Hematopoietic multipotent progenitor cell treated with erythropoietin and hydrocortisone succinate and interleukin-3 and kit ligand, for 4 days (in vitro differentiated cells): ENCODE measurements at places on chromosomes 16 and 17.

DNA sequence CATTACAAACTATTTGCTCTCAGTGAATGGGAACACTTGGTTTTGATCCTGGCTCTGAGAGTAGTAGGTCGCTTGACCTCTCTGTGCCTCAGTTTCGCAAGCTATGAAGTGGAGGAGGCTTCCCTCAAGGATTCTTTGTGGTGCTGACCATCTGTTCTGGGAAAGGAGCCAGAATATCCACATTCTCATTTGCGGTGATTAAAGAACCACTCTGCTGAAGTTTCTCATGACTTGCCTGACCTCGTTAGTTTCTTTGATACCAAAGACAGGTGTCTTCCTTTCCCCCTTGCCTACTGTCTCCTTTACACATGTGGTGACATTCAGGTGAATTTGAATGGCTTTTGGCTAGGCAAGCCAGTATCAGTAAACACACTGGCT, 116.0 kb downstream of the SNX29 start:
- no peak for DNase-seq

- no peak for DNase-seq
Observed at GRCh38 chr16:74633686-74634085, 26.8 kb upstream of the GLG1 start.

GRCh38 chr17:42677012-42677857, 441 bp upstream of the PLEKHH3 start:
- DNase-seq = peak; percentile 100

GRCh38 chr16:69830534-69831211, 68.5 kb downstream of the WWP2 start:
- DNase-seq = no peak

- DNase-seq = peak; percentile 56
Observed at GRCh38 chr17:8941520-8941919, 24.0 kb downstream of the PIK3R5 start.

- DNase-seq = no peak
Observed at GRCh38 chr16:497258-497657, 30.3 kb upstream of the CAPN15 start.

DNA sequence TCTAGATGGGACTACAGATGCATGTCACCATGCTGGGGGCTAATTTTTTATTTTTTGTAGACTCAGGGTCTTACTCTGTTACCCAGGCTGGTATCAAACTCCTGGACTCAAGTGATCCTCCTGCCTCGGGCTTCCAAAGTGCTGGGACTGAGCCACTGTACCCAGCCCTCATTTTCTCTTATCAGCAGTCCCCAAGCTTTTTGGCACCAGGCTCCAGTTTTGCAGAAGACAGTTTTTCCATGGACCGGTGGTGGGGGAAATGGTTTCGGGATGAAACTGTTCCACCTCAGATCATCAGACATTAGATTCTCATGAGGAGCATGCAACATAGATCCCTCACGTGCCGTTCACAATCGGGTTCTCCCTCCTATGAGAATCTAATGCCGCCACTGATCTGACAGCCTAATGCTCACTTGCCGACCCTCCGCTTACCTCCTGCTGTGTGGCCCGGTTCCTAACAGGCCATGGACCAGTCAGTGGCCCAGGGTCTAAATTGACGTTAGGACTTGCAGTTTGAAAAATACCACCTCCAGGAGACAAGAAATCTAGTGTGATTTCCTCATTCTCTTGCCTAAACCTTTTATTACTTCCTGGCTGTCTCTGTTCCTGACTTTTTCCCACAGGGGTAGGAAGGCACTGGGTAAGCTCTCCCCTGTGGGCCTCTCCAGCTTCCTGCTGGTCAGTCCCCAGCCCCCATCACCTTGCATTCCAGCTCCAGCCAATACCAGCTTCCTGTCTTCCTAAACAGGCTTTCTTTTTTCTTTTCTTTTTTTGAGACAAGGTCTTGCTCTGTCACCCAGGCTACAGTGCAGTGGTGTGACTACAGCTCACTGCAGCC, 9.3 kb upstream of the CNP start:
- peak; percentile 42 for DNase-seq

DNA sequence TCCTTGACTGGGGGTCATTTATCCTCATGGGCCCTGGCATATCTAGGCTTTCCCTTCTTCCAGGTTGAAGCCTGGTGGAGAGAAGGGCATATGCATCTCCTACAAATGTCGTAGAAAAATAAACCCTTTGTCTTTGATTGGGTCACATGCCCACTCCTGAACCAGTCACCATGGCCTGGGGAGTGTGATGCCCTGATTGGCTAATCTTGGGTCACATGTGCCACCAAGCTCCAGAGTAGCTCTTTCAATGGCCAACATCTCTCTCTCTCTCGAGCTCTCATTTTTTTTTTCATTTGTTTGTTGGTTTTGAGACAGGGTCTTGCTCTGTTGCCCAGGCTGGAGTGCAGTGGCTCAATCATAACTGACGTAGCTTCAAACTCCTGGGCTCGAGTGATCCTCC, 5.6 kb upstream of the XPO6 start:
- no peak for DNase-seq

DNA sequence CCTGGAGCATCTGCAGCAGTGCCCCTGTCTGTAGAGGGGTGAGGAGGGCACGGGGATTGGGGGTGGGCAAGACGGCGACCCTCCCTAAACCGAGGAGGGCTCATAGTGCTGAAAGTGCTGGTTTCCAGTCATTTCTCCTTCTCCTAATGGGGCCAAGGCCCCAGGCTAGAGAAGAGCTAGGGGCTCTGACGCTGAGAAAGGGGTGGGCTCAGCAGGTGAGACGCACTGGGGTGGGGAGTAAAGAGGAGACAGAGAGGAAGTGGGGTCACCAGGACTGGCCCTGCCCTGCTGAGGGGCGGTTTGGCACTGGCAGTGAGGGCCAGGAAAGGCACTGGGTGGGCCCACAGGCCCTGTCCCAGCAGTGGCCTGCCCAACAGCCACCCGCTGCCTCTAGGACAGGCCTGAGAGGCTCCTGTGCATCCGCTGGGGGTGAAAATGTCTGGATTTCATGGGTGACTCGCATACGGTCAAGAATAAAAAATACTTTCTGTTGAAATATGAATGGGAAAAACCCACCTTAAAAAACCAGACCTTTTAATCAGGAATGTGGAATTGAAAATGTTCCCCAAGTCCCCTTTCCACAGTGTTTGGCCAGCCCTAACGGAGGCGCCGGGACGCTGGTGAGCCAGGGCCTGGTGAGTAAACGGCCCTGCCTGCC, 122.4 kb upstream of the SMURF2 start:
- no peak for DNase-seq

DNA sequence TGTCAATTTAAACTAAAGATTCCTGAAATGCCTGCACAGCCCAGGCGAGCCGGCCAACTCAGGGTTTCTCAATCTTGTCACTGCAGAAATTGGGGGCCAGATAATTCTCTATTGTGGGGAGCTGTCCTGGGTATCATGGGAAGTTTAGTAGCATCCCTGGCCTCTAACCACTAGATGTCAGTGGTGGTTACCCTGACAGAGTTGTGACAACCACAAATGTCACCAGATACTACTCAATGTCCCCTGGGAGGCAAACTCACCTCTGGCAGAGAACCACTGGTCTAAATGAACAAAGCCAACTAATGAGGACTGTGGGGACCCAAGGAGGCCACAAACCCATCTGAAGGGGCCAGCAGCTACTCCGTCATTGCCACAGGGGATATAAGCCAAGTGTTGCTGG, 90.9 kb downstream of the MYH11 start:
- peak; percentile 86 for DNase-seq

GRCh38 chr17:57328109-57328882, 72.0 kb downstream of the MSI2 start:
- no peak for DNase-seq

GRCh38 chr16:55592306-55592705, 25.8 kb downstream of the CAPNS2 start:
- peak; percentile 69 for DNase-seq

GRCh38 chr16:54462151-54462651, 175.6 kb upstream of the IRX3 start:
- no peak for DNase-seq

- DNase-seq = no peak
Observed at GRCh38 chr17:71850812-71851211, 270.0 kb upstream of the SOX9 start.

DNA sequence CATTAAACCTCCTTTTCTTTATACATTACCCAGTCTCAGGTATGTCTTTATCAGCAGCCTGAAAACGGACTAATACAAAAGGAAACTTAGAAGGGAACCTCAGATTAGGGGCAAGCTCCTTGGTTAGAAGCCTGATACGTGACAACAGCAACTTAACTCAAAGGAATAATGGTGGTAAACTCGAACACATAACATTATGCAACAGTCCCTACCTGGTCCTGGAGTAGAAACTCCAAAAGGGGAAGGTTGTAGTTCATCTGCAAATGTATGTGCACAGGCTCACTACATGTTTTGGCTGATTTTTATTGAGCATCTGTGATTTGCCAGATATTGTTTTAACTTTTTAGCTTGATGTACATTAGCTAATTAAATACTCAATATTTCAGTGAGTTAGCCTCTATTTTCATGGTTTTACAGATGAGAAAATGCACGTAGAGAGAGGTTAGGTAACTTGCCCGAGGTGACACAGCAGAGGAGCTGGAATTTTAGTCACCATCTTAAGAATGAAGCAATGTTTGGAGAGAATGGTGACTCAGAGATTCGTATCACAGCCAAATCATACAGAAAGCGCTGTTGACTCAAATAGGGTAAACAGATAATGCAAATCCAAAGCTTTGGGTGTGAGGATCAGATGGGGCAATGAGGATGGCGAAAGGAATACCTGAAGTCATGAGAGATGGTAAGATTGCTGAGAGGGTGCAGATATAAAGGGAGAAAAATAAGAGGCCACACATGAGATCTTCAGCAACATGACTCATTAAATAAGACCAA, 194.9 kb upstream of the RBFOX1 start:
- no peak for DNase-seq

- DNase-seq = peak; percentile 88
Observed at GRCh38 chr17:35432176-35433074, at the start of gene SLFN12. SLFN12 (minus strand) TSS chr17:35432500; CDS start chr17:35423028, 9,472 bp downstream.

DNA sequence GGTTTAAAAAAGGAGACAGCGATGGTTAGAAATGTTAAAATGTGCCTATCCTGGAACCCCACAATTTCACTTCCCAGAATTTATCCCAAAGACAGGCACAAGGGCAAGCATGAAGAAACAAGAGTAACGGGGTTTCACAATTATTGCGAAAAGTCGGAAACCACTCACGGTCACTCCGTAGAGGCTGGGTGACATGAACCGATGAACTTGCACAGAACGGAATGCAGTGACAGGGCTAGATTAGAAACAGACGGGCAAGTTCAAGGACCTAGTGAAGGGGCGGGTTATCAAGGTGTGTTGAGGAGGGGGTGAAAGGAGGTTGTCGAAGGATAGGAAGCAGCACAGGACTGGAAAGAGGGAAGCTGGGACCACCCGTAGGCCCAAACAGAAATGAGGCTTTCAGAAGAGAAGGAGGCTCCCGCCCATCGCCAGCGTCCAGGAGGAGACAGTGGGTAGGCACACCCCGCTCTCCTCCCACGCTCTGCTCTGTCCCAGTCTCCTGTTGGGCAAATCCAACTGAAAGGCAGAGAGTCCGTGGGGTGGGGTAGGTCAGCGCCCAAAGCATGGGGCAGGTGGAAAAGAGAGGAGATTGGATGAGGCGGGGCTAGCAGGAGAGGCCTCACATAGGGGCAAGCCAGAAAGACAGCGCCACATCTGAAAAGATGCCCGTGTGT, 47.4 kb upstream of the JPH3 start:
- no peak for DNase-seq

- DNase-seq = peak; percentile 45
Observed at GRCh38 chr16:10932959-10933710, 9.1 kb downstream of the DEXI start.

GRCh38 chr17:78314683-78315354, 45.1 kb downstream of the SOCS3 start:
- no peak for DNase-seq

DNA sequence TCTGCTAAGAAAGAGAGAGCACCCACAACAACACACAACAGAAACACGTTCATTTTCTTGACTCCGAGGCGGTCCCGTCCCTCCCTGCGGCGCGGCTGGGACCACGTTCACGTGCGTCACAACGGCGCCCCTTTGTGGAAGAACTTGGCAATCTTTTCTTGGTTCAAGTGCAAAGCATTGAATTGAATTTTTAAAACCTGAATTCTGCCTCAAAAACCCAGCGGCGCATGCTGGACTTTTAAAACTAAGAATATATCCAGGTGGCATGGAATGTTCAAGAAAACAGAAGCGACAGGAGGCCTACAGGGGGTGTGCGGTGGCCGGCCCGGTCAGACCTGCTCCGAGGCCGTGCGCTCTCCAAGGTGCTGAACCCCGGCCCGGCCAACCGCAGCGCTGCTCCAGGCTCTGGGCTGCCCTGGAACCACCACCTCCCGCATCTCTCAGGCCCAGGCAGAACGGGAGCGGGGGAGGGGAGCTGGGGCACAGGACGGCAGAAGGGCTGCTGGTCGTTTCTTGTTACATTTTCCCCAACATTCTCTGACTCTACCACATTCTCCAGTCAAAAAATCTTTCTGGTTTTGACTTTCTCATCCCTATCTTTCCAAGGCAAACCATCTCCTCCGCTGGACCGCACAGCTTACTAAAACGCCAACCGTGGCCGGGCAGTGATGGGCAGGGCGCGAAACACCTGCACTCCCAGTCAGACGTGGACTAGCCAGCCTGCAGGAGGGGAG, 3.4 kb upstream of the HEXD start:
- peak; percentile 87 for DNase-seq

GRCh38 chr17:75784473-75785015, at the start of gene UNK:
UNK (plus strand) TSS chr17:75784806; CDS start chr17:75784881, 75 bp downstream.
- DNase-seq = peak; percentile 100

- DNase-seq = peak; percentile 86
Observed at GRCh38 chr16:67504031-67505021, 21.0 kb upstream of the AGRP start.

GRCh38 chr16:85372627-85373372, 240.3 kb upstream of the GSE1 start:
- DNase-seq = peak; percentile 94

- DNase-seq = no peak
Observed at GRCh38 chr17:43468691-43469139, 15.1 kb upstream of the DHX8 start.

DNA sequence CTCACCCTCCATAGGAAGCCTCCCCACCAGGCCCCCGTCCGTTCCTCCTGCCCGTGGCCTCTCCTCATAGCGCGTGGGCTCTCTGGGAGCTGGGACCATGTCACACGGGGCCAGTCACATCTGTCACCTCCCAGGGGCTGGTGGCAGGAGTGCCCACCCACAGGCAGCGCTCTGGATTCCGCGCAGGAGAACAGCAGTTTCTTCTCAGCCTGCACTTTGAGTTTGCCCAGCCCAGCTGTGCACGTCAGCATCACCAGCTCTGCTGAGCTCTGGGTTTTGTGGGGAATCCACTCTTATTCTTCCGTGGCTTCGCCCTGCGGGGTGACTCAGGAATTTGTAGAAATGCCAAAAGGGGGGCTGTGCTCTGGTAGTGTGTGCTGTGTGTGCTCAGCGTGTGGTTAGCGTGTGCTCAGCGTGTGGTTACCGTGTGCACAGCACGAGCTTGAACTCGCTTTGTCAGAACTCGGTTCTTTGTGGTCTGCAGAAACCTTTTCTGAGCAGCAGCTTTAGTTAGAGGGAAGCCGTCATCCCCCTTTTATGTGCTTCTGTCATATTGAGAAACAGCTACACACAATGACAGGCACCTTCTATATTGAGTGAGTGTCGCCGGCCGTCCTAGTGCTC, 3.2 kb downstream of the ACSF3 start:
- DNase-seq = no peak
